SK-N-SH treated with all-trans-retinoic acid at 6 μM for 48 hours (cell line): ENCODE measurements at places on chromosomes 2 and 18.

GRCh38 chr2:204059016-204059415 lies 122.5 kb downstream of the ICOS start:
- ATAC-seq, result no peak

DNA sequence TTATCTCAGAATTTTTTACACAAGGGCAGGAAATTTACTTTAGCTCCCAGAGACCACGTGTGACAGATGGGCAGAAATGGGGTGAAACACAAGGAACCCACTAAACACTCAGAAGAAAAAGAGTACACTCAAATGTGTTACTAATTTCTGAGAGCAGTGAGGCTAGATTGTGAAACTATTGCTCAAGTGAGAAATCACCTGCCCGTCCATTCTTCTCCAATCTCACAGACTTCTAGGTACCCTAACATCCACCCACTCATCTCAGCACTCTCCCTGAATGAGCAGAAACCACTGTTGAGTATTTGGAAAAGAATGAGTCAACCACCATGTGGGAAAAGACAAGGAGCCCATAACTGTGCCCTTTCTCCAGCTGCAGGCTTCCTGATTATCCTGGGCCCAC lies 293.0 kb upstream of the CDH2 start:
- no peak for ATAC-seq

DNA sequence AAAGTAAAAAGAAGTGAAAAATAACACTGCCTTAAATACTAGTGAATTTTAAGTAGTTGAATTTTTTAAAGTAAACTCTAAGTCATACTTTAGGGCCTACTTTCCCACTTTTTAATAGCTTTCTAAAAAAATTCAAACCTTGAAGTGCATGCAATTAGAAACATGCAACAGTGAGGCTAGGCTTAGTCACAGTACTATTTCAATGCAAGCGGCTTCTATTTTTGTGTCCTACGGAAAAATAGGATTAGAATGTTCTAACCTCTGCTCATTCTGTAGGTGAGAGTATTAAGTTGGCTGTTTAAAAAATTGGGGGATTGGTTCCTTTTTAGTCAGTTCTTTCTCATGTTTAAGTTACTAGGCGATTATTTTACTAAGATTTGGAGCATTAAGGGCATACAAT lies 39.1 kb upstream of the PSMD14 start:
- ATAC-seq, result no peak

DNA sequence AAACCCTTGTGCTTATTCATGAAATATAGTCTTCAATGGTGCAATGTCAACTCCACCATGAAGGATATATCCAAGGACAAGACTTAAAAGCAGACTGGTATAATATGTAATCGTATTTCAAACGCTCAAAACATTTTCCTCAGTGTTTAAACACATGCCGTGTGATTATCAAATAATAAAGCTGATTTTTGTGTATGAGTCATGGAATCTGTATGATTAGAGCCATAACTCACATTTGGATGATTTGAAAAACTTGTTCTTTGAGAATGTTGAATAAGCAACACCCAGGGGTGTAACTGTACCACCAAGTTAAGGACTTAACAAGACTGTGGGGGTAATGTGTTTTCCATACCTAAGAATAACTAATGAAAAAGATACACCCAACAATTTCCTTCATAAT lies 215.3 kb downstream of the STK39 start:
- no peak for ATAC-seq

DNA sequence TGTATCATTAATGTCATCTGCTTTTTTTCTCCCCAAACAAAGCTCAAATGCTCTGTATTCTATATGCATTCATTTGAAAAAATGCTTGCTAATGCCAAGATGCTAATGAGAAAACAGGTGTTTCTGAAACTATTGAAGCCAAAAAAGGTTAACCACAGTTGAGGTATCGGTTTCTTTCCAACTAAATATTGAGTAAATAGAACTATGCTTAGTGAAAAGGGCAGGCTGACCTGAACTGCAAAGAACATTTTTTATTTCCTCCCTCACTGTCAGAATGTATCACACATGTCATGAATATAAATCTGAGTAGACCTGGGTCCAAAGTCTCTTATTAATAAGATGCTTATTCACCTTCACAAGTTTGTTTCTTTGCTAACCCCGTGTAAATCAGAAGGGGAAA lies 866.6 kb downstream of the CPS1 start:
- no peak for ATAC-seq

GRCh38 chr18:8084160-8084559 lies 517.0 kb downstream of the PTPRM start:
- peak; percentile 74 for ATAC-seq

- ATAC-seq, result no peak
Measured at GRCh38 chr2:26737221-26737620, 26.9 kb upstream of the SLC35F6 start.

DNA sequence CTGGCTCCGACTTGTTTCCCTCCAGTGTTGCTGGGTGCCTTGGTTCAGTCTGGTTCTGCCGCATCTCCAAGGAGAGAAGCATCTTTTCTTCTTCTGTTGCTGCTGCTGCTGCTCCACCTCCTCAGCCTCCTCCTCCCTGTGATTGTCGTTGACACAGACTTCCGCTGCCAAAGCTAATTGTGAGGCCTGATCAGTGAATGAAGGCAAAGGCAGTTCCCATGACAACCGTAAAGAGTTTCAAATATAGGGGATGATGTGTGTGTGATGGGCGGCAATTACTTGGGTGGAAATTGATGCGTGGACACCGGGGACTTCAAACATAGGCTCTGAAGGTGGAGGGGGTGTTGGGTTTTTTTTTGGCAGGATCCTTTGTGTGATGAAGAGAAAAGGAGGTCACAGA lies 13.7 kb downstream of the TET3 start:
- ATAC-seq, result no peak

GRCh38 chr2:184004289-184004947 lies 593.9 kb upstream of the ZNF804A start:
- peak; percentile 47 for ATAC-seq

GRCh38 chr2:99559075-99559662 lies 69.4 kb upstream of the REV1 start:
- peak; percentile 99 for ATAC-seq

DNA sequence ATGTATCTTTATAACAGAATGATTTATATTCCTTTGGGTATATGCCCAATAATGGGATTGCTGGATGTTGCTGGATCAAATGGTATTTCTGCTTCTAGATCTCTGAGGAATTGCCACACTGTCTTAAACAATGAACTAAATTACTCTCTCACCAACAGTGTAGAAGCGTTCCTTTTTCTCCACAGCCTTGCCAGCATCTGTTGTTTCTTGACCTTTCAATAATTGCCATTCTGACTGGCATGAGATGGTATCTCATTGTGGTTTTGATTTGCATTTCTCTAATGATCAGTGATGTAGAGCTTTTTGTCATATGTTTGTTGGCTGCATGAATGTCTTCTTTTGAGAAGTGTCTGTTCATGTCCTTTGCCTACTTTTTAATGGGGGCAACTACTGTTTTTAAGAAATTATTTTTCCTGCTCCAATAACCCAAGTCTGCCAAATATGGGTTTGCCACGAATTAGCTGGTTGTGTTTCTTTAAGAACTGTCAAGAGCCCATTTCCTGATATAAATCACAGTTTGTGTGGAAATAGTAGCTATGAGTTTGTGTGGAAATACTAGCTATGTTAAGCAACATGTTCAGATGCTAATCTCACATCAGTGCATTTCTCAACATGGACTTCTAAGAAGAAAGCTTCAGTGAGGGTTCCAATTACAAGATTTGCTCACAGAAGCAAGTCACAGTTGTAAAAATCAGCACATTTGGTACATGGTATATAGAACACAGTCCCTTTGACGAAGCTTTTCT lies 259.4 kb downstream of the ANAPC1 start:
- ATAC-seq, result no peak

DNA sequence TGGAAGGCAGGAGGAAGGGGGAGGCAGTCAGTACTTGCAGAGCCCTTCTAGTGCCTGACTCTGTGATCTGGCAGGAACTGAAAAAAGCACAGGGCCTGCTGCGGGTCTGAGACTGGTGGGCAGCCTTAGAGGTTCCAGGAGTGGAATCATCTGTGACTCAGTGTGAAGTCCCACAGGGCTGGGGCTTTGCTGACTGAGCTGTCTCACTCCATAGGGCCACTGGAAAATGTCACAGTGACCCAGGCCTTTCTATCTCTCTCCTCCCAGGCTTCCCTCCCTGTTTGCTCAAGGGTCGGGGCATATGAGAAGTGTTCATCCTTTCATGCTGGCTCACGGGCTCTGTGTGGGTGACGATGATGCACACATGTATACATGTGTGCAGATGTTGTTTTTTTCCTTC lies 47.1 kb upstream of the ZFP36L2 start:
- ATAC-seq, result no peak; the same call in 1 of the 3 replicates

- ATAC-seq, result no peak
Measured at GRCh38 chr2:157894694-157895435, 18.7 kb upstream of the ACVR1 start.

DNA sequence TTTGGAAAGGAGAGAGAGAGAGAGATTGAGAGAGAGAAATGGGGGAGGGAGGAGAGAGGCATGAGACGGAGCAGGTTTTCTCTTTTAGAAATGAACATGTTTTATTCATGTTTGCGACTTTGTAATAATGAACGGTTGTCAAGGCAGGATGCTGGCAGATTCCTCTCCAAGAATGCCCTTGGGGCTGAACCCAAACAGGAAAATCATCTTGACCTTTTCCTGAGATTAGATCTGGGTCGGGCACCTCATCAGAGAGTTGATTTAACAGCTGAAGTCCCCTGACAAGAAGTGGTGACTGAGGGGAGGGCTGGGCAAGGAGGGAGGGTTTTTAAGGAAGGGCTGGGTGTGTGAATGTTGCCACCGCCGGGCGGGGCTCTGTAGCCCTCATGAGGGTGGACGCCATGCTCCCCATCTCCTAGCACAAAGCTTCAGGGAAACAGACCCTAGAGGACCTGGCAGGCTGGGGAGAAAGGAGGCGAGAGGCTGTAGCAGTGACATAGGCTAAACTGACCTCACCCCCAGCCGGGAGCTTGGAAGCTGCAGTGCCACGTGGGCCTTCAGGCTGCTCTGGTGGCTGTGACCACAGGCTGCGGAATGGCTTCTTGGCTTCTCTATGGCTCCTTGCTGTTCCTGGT lies 60.0 kb downstream of the LIPG start:
- no peak for ATAC-seq

GRCh38 chr2:51251356-51251755 lies 219.4 kb upstream of the NRXN1 start:
- ATAC-seq, result no peak

GRCh38 chr2:103121106-103121505 lies 359.3 kb downstream of the TMEM182 start:
- ATAC-seq, result no peak

DNA sequence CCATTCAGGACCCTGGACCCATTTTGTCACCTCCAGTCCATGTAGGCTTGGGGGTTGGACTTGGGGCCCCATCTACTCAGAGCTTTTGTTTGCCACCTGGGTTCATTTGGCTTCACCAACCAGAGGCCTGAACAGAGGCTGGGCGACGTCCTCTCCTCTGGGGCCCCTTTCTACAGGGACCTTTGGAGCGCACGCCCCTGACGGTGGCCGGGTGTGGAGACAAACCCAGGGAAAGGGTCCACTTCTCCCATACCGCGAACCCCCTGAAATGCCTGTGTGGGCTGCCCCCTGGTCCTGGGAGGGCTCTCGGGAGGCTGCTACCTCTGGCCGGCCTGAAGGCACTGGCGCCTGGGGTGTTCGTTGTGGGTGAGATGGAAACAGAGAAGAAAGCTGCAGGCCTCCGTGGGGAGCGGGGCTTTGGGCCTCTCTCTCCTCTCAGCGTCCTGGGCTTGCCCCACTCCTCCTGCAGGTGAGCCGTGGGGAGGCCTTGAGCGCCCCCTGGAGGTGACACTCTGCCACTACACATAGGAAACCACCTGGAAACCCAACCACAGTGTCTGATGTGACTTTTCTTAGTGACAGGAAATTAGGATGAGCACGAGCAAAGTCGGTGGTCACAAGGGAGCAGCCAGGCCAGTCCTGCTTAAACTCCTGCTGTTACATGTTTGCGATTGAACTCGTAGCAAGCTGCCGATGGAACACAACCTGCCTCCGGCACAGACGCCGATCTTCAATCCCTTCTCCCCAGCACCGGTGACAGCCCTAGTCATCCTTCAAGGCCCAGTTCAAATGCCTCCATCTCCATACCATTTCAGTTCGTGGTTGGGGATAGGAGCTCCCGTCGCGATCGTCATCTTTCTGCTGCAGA lies 12.0 kb upstream of the NTSR2 start:
- peak; percentile 80 for ATAC-seq

GRCh38 chr18:31792580-31792911 lies 31.9 kb upstream of the SLC25A52 start:
- ATAC-seq, result no peak
